Brain (organoid and tissue), 16 donors: ENCODE measurements at places on chromosomes 6 and 20.
A peak's percentile ranks its signal among the peaks of the same experiment; 100 is the strongest.

DNA sequence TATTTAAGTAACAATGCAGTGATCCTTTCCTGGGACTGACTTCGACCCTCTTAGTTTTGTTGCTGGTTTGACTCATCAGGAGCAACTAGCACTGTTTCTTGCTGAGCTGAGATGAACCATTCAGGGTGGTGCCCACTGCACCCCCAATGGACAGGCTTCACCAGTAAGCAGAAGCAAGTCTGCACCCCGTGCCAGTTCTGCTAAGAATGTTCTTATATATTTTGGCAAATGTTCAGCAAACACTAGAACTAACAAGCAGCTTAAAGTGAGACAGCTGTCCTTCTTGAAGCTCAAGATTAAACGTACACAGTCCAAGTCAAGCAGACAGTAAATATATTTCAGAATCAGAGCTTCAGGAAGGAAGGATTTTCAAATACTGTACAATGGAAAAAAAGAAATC is 561.3 kb upstream of the CDH4 start:
- no peak for DNase-seq

DNA sequence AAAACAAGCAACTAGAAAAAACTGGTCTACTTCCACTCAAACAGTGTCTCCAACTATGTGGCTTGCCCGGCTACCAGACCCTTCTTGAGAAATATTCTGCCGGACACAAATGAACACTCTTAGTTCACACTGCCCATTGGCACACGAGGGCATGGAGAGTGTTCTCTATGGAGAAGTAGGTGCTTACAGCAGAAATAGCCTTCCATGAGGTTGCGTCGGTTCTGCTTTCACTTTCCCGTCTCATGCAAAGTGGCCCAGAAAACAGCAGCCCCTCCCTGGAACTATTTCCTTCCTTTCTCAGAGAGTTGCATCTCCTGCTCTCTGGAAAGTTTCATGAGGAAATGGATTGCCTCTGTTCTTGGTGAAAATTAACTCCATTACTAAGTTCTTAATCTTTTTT is 9.5 kb upstream of the HLA-DOA start:
- DNase-seq, result no peak

- peak; percentile 97 for DNase-seq
Measured at GRCh38 chr6:21589352-21590345, 3.9 kb upstream of the SOX4 start.

DNA sequence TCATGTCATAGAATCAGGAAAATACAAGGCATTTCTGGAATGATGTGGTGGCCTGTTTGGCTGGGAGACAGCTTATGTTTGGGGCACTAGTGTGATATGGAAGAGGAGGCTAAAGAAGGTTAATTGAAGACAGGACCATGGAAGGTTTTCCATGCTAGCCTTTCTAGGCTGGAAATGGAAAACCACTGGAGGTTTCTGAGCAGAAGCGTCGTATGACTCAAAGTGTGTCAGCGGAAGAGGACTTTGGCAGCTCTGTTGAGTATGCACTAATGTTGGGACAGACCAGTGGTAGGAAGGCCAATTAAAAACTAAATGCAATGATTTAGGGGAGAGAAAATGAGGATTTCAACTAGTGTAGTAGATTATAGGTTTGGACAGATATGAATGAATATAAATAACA is 413.1 kb downstream of the PLCB1 start:
- no peak for DNase-seq

DNA sequence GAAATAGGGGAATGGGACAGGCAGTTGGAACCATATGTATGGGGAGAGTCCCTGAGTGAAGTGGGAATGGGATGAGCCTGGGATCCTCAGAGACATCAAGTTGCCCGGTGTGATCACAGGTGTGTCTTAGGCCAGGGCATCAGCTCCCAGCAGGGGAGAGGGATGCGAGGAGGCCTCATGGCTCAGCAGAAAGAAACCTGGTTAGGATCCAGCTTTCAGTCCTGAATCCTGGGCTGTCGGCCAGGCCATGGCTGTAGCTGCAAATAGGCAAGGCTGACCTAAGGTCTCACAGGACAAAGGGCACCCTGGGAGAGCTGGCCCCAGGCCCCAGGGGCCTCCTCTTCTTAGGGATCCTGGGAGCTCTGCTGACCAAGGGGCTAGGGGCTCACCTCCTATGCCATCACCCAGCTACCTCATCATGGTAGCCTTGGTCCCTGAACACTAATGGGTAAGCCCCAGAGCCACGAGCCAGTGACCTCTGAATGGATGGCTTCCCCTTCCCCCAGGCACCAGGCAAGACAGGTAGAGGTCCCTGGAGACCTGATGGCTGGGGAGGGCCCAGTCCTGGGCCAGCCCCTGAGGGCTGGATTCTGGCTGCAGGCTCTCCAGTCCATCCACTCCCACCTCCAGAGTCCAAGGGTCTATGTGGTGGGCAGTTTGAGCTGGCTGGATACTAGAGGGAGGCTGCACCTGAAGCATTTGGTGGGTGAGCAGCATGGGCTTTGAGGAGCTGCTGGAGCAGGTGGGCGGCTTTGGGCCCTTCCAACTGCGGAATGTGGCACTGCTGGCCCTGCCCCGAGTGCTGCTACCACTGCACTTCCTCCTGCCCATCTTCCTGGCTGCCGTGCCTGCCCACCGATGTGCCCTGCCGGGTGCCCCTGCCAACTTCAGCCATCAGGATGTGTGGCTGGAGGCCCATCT is at the start of gene SLC22A7:
Gene SLC22A7, plus strand, starts transcription at position 617 of the 921 bp plus-strand sequence. Its CDS starts 99 bp downstream, at position 716.
- no peak for DNase-seq

DNA sequence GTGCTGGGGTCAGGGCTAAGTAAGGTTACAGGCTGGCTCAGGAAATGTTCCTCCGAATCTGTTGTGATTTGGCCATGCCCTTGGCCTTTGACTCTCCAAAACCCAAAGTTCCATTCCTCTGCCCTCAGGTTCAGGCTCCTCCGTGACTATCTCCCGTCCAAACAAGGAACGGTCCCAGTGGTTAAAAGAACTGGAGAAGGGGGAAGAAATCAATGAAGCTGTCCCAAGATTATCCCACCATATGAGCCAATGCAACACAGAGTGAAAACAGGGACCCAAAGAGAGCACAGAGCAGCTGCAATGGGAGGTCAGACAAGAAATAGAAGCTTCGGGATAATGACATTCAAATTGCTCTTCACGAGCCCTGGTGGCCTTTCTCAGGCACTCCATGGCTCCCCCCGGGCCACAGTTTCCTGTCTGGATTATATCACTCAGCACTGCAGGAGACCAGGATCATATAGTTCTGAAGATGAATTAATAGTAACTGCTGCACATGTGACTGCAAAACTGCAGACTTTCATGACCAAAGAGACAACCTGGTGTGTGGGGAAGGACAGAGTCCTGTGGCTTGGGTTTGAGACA is 211.3 kb downstream of the ZNF217 start:
- no peak for DNase-seq

DNA sequence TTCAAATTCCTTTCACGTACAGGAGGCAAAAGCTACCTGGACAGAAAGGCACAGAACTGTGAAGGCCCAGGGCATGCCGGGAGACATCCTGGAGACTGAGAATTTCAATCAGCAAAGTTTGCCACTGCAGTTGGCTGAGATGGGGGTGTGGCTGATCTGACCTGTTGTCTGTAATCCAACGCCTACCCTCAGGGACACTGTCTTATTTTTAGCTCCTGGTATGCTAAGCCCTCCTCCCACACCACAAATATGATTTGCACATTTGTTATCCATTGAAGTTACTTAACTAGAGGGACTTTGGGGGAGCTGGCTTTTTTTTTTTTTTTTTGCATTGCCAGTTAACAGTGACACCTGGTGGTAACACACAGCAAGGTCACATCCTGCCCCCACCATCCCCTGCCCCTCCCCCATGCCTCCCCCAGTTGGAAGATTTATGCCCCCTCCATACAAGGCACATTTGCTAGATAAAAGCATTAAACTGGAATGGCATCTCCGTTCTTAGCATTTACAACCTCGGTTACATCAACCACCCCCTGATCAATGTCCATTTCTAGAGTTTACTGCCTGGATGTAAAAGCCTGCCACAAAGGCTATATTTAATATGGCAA is 40.4 kb downstream of the TTI1 start:
- DNase-seq, result no peak

DNA sequence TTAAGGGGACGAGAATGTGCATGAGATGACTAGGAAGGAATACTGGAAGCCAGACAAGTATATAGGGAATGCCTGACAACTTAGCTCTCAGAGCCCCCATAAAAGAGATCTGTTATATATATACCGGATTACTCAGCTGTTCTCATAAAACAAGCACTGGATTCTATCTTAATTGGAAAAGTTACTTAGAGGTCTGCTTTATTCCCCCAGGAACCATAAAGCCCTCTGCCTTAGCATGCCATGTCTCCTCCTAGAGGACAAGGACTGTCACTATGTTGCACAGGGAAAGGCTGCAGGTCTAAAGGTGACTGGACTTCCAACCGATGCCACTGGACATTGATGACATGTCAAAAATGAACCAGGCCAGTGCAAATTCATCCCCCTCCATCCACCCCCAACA is 6.4 kb downstream of the EXOC2 start:
- no peak for DNase-seq

GRCh38 chr6:110815015-110815410 is 256 bp downstream of the CDK19 start:
- DNase-seq, result no peak

- DNase-seq, result peak; percentile 70
Measured at GRCh38 chr6:146962329-146962728, 241.9 kb upstream of the STXBP5 start.

DNA sequence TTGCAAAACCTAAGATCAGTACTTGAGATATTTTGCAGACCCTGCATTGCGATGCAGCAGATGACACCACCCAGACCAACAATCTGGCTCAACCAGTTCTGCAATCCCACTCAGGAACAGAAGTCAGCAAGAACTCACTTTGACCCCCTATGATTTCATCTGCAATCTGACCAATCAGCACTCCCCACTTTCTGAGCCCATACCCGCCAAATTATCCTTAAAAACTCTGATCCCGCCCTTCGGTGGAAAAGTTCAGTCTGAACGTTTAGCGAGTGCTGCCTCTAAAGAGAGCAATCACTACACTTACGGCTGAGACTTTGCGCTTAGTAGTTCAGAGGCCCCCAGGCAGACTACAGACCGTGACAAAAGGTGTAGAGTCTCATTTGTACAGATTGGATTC is 17.3 kb upstream of the KIAA1586 start:
- no peak for DNase-seq

DNA sequence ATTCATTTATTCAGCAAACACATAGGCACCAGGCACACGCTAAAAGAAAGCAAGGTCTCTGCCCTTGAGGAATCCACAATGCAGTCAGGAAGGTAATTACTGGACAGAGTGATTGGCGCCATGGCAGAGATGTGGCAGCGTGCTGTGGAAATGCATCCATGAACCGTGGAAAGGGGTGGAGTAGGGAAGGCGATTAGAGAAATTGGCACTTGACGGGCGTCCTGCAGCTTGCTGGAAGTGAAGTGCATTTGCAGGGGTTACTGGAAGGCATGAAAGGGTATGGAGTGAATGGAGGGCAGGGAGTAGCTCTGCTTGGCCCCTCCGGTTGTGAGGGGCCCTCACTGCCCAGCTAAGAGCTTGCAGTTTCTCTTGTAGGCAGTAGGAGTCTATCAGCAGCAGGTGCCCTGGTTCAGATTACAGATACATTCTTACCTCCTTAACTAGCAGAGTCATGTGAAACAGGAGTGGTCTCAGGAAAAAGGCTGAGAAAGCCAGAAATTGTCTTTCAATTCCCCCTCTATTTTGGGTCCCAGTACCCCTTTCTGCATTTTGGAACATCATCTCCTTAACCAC is 122.5 kb upstream of the TIAM2 start:
- no peak for DNase-seq

GRCh38 chr6:166565084-166565967 is 21.2 kb downstream of the RAMACL start:
- no peak for DNase-seq

- DNase-seq, result no peak
Measured at GRCh38 chr6:113644861-113645575, 212.1 kb upstream of the MARCKS start.

DNA sequence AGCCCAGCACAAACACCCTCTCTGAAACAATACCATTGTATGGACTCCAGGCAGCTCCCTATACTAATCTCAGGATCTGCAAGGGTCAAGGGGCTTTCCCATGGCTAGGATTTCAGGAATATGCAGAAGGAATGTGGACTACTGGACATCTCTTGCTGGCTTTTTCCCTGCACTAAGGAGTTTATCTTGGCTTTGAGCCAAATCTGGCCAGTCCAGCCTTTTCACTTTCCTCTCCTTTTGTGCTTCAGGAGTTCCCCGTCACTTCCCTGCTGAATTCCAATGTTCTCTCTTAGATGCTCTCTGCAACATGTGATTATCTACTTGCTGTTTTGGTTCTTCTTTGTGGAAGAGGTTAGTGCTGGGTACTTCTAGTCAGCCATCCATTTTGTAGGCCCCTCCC is 568.2 kb downstream of the HDGFL1 start:
- DNase-seq, result no peak

- DNase-seq, result no peak
Measured at GRCh38 chr6:13711324-13711732, 307 bp downstream of the RANBP9 start.

DNA sequence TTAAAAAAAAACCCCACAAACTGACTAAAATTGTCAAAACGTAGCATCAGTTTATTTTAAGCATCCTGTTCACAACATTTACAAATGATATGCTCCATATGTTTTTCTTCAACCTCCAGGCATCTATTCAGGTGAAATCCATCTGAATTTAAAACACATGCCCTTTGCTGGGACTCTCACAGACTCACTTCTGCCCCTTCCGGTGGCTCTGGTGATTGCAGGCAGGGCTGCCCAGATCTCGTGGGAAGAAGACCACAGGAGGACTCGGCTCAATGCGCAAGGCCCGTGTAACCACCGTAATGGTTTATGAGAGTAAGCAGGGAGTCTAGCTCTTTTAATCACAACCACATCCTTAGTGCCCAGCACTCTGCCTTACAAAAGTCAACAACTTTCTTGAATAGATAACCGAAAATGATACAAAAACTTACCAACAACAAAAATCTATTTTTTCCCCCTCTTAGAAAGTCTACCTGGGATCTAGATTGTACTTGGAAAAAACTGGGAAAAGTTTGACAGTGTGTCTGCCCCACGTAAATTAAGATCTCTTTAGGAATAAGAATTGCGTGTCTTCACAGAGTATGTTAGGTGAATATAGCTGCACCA is 139.1 kb downstream of the KIF16B start:
- DNase-seq, result peak; percentile 29

DNA sequence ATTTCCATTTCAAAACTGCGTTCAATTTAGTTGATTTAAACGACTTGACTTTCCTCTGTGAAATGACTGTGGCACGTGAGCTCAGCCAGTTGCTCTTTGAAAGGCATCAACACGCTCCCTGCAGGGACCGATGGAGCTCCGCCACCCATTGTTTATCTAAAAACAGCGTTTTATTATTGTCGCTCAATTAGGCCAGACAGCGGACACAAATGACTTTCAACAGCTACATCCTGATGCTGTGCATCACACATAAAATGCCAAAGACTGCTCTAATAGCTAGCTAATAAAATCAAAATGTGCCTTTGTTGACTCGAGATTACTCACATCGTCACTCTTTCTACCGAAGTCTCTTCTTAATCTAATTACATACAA is 332.5 kb downstream of the CD83 start:
- peak; percentile 75 for DNase-seq
